Stimulated activated CD4-positive, alpha-beta T cell treated with anti-CD3 and anti-CD28 coated beads, Interleukin-1b, Interleukin-23, amount 100 ng/mL, for 48 hours (primary cell): ENCODE measurements at places on chromosomes 1 and 21.

DNA sequence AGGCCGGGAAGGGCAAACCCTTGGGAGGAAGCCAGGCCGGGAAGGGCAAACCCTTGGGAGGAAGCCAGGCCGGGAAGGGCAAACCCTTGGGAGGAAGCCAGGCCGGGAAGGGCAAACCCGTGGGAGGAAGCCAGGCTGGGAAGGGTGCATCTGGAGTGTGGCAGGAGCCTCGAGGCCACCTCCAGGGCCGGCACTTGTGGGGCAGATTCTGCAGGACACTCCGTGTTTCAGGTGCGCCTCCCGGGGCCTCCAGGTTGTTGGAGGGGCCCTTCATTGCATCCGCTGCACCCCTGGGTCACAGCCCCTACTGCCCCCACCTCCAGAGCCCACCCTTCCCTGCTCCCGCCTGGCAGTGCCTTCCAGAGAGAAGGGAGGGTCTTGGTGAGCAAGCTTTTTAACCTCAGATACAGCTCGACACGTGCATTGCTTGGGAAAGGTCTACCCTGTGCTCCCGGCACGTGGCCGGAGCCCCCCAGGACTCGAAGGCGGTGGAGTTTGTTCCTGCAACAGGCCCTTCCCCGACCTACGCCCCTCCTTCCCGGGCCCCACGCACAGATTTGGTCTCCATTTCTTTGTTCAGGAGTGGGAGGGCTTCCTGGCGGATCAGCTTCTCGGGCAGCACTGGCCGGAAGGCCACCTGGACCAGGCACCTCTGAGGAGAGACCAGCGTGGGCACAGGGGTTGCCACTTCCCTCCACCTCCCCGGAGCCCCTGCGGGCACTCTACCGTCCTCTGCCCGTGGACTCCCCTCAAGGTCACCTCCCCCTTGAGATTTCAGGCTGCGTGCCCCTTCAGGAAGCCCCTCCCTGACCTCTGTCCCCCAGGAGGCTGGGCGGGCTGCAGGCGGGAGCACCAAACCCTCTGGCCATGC, 9.4 kb upstream of the TMEM52 start:
- no peak for DNase-seq

DNA sequence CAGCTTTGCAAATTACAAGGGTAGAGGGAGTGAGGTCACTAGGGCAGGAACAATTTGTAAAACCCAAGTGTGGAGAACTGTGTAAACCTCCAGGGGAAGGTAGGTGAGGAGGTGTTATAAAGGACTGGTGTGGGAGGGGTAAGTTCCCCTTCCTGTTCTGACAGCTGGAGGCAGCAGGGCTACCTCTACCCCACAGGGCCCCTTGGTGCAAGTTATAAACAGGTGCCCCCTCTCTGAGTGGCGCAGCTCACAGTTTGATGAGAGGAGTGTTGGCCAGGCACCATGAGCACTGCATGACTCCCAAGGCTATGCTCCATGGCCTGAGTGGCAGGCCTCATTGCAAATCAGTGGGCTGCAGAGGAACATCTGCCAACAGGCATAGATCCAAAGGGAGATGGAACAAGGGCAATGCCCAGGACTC, 41.0 kb downstream of the MFSD2A start:
- DNase-seq: no peak

DNA sequence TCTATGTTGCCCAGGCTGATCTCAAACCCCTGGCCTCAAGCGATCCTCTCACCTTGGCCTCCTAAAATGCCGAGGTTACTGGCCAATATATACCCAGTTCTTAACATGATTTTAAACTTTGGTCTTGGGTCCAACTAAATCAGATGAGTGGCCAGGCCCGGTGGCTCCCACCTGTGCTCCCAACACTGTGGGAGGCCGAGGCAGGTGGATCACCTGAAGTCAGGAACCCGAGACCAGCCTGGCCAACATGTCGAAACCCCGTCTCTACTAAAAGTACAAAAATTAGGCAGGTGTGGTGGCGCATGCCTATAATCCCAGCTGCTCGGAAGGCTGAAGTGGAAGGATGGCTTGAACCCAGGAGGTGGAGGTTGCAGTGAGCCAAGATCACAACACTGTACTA, 29.6 kb downstream of the TOMM20 start:
- DNase-seq: no peak

DNA sequence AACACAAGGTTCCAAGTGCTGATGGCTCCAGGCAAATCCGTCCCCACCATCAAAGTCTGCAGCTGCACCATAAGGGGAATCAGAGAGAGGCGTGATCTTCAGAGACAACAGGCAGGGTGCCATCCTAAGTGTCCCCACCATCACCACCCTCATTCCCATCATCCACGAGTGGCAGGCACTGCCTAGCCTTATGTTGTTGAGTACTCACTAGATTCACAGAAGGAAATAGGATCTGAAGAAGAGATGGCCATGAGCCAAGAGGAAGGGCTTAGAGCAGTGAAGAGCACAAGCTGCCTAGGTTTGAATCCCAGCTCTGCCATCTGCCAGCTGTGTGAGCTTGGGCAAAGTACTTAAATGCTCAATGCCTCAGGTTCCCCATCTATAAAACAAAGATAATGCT, 207.3 kb upstream of the CSF3R start:
- no peak for DNase-seq

DNA sequence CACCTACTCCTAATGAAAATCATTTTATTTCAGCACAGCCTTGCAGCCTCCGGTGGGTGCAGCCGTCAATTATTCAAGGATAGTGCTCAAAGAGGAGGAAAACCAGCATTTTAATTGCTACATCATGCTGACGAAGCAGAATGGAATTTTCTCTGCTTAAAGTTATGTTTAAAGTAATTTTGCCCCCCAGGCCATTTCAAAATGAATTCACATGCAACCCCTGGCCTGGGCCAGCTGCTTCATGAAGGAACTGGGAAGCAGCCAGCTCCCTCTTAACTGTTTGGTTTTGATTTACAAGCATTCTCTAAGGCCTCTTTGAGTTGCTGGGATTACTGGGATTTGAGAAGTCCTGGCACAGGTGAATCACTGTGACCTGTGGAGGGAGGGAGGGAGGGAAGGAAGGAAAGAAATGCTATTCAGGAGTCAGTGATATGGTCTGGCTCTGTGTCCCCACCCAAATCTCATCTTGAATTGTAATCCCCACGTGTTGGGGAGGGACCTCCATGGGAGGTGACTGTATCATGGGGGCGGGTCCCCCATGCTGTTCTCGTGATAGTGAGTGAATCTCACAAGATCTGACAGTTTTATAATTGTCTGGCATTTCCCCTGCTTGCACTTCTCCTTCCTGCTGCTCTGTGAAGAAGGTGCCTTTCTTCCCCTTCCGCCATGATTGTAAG, 66.0 kb downstream of the PGBD5 start:
- no peak for DNase-seq

DNA sequence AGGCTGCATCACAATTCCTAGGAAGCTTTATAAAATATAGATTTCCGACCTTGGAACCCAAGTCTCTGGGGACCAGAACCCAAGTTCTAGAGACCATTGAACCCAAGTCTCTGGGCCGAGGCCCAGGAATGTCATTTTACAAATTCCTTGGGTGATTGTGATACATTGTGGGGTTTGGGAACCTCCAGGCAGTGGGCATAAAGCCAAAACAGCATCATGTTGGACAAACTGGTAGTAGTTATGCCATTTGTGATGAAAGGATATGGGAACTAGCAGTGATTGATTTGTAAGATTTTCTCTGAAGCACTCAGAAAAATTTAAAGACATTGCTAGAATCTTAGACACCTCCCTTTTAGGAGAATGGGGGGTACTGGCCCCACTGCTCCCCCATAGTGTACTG, 160.2 kb downstream of the HIVEP3 start:
- no peak for DNase-seq

DNA sequence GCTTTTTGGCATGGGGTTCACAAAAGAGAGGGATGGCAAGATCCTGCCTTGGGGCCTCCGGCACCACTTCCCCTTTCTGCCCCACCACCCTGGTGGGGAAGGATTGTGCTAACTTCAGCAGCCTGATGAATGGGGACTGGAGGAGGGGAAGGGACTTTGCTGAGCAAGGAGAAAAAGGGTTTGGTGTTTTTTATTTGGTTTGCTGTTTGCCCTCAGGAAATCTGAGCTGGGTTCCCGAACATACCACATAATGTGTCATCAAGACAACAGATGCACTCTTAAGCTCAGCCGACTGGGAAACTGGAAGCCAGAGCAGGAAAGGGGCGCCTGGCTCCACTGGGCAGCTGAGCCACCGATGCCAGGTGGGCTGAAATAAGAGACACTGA, 19.8 kb downstream of the OLFML2B start:
- no peak for DNase-seq

GRCh38 chr1:39277879-39278278, 73.4 kb downstream of the MACF1 start:
- DNase-seq: no peak

DNA sequence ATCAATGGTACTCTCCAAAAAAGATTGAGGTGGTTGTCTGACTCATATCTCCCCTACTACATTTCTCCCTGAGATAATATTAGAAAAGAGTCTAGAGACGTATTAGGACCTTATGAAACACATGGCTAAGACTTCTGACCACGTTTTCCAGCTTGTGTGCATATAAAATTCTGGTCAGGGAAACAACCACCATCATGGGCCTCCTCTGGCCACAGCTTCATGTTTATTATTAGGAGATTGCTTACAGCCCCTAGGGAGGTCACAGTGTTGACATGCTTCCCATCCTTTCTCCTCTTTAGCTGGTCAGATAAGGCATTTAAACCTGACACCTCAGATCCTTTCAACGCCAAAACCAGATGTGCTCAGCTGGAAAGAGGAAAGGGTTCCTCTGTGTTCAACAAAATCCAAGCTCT, 620.2 kb downstream of the PLPP3 start:
- no peak for DNase-seq

- DNase-seq: no peak
These were observed 836 bp upstream of the PRCC start for GRCh38 chr1:156766298-156767100.
